ENCODE measurements at places on chromosomes 1 and 21.
A peak's percentile ranks its signal among the peaks of the same experiment; 100 is the strongest.

DNA sequence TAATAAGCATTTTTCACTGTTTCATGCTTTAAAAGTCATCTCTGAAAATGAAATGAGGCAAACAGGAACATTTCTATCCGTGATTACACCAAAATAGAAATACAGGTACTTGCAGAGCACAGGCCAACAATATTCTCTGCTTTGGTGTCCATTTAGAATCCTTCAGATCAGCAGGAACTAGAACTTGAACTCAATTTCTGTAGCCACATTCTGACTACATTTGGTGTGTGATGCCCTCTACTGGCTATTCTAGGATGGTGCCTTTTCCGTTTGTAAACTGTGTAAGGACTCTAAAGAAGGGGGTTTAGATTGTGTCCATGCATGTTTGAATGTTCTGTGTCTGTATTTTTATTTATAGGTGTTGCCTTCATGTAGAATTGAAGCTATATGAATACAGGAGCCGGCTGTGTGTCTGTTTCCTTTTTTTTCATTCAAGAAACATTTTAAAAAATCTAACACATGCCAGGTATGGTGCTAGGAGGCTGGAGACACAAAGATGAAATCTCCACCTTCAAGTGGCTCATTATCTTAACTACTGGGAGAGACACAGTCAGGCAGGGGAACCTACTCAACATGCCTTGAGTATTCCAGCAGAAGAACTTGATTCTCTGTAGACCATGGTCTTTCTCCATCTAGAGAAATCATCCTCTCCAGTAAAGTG, 7.6 kb upstream of the ZNF326 start:
- peak; percentile 83 for DNase-seq

- DNase-seq, result no peak
Observed at GRCh38 chr1:7422081-7422480, 349.0 kb upstream of the VAMP3 start.

GRCh38 chr1:111990878-111991718, 1.6 kb upstream of the KCND3 start:
- DNase-seq, result no peak

- DNase-seq, result no peak
Observed at GRCh38 chr1:109322974-109323373, 16.2 kb upstream of the MYBPHL start.

DNA sequence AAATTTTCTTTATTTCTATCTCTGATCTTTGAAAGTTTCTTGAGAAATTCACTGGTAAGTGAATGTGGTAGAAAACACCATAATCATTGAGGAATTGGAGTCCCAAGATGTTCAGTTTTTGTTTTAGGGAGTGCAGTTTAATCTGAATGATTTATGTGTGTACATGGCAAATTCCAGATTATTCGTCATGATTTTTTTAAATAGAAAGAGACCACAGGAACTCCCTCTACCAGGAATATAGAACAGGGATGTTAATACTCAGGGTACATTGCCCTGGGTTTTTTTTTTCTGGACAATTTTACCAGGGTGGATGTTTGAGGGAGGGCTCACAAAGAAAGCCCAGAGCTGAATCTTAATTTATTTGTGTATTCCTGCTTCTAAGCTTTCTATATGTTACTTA, 109.0 kb downstream of the VPS13D start:
- no peak for DNase-seq

Measured in Jurkat, Clone E6-1 (cell line).